ENCODE measurements at places on chromosomes 7 and 10.

- no peak for DNase-seq
Measured at GRCh38 chr7:45892407-45893035, 4.2 kb downstream of the IGFBP1 start.

DNA sequence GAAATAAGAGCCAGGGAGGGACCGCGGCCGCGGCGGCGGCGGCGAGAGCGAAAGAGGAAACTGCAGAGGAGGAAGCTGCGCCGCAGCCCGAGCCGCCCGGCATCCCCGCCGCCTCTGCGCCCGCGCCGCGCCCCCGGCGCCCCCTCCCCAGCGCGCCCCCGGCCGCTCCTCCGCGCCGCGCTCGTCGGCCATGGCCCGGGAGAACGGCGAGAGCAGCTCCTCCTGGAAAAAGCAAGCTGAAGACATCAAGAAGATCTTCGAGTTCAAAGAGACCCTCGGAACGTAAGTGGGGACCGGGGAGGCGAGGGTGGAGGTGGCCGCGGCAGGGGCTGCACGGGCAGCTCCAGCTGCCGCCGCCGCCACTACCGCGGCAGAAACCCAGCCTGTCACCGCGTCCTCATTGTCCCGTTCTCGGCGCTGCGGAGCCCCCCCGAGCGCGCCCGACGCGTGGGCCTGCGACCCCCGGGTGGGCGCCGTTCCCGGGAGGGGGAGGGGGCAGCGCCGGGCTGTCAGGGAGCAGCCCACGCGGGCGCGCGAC, 351 bp downstream of the CAMK1D start:
- no peak for DNase-seq

GRCh38 chr7:125681508-125681907, 751.9 kb upstream of the POT1 start:
- DNase-seq = no peak

DNA sequence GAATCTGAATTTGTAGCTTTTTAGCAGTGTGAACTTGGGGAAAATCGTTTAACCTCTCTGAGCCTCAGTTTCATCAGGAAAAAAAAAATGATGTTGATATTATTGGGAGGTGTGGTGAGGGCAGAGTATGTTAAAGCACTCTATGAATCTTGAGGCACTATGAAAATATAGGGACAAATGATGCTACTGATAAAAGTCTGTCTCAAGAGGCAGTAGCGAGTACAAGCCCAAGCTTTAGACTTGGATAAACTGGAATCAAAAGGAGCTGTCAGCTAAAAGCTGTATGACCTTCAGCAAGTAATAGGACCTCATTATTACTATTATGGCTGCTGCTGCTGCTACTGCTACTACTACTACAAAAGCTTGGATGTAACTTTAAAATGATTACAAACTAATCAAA, 8.4 kb downstream of the ZNF277 start:
- DNase-seq = no peak

GRCh38 chr10:119468542-119469324, 73.8 kb downstream of the RGS10 start:
- DNase-seq = no peak

GRCh38 chr10:73366381-73367298, 8.0 kb upstream of the CFAP70 start:
- DNase-seq = no peak

DNA sequence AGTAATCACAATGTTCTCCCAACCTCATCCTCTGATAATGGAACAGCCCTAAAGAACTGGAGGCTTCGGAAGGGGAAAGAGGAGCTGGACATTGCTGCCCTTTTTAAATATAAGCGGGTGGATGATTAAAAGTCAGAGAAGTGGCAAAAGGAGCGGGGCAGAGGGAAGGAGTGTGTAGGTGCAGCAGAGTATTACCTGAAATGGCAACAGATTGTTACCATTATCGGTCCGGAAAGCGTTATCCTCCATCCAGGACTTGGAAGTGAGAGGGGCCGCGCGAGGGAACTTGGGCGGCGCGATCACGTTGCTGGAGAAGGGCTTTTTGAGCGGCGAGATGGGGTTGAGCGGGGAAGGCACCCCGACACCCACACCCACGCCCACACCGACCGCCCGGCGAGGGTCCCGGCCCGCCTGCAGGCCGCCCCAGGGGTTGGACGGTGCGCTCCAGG, 51.7 kb downstream of the CPEB3 start:
- DNase-seq = no peak

GRCh38 chr10:118882741-118883140, 128.0 kb upstream of the CACUL1 start:
- DNase-seq = no peak

- no peak for DNase-seq
Measured at GRCh38 chr10:30192846-30193608, 133.6 kb upstream of the JCAD start.

DNA sequence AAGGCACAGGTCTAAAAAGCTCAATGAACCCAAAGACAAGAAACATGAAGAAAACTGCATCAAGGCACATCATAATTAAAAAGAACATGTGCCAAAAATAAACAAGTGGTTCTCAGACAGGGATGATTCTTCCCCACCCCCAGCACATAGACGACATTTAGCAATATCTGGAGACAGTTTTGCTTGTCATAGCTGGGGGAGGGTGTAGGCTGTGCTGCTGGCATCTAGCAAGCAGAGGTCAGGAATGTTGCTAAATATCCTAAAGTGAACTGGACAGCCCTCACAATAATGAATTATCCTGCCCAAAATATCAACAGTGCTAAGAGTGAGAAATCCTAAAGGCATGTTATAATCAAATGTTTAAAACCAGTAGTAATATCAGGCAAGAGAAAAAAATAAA, 122.6 kb downstream of the MICU1 start:
- DNase-seq = peak; percentile 63

- DNase-seq = no peak
Measured at GRCh38 chr10:33927347-33927746, 592.9 kb upstream of the NRP1 start.

GRCh38 chr7:47937065-47937687, 11.1 kb downstream of the PKD1L1 start:
- DNase-seq = no peak

- no peak for DNase-seq
Measured at GRCh38 chr10:32132357-32132946, 76.2 kb upstream of the KIF5B start.

- peak; percentile 85 for DNase-seq
Measured at GRCh38 chr10:102449321-102450123, 1.8 kb downstream of the C10orf95 start.

GRCh38 chr10:74179111-74179710, 28.2 kb downstream of the ADK start:
- no peak for DNase-seq

DNA sequence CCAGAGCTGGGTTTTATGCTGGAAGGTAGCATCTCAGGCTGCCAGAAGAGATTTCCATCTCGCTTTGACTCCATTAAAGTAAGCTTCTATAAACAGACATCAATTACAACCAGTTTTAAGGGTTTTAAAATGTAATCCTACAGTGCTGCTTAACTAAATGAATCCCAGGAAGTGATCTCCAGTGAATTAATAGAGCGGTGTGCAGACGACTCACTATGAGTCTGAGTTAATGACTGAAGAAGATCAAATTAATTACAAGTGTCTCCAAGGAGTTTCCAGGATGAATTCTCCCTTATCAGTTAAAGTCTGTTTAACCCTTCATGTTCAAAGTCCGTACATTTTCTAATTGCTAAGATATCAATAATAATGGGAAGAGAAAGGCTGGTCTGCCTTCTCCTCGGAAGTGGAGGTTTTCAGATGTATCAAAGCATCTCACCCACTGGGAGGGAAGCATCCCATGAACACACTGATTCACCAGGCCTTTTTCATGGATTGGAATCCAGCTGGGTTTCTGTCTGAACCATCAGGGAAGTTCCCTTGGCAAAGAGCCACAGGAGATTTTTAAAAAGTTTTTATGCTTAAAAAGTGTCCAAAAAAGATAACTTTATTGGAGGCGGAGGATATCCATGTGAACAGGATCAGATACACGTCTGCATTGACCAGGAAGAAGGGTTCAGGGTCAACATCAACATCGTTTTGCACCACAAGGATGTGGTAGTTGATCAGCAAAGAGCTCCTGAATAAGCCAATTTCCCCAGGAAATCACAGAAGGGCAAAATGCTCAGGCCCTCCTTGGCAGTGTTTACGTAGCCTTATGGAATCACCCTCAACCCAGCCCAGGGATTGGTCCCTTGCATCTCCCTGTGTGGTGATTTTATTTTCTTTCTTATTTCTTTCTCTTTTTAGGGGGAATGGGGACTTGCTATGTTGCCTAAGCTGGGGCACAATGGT, 288.2 kb downstream of the POU6F2 start:
- no peak for DNase-seq

DNA sequence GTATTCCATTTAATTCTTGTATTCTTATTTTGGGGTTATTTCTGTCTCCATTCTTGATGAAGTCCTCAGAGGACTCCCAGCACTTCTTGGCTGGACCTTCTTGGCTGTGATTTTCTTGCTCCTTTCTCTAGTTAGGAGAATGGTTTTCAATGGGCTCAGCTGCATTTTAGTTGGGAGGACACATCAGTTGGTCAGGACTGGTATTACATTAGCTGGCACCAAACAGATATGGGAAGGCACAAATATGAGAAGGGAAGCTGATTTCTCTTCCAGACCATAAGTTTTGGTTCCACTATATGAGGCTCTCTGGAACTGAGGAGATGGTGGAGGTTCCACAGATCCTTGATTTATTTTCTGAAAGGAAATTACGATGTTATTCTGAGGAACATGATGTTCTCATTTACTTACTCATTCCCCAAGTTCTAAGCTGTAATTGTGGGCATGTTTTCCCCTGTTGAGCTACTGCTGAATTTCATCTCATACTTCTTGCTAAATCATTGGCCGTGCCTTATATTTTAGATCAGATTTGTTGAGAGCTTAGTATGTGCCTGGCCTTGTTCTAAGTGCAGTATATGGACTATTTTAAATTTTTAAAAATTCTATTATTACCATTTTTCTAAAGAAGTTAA, 261.0 kb downstream of the THSD7A start:
- no peak for DNase-seq

DNA sequence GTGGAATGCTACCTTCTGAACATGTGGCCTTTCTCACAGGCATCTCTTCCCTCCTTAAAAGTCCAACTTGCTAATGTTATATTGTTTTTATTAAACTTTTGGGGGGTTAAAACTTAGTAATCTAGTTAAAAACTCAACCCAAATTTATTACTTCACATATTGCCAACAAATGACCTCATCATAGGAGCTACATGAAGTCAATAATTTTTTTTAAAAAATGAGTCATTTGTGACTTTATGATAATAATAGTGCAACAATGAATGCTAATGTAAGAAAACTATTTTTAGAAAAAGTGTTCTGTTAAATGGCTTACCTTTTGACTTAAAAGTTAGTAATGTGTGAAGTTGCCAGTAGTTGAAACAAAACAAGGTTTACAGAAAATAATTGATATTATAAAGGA, 325.9 kb upstream of the FZD1 start:
- DNase-seq = no peak

GRCh38 chr7:15853832-15854470, 167.5 kb upstream of the MEOX2 start:
- DNase-seq = no peak

DNA sequence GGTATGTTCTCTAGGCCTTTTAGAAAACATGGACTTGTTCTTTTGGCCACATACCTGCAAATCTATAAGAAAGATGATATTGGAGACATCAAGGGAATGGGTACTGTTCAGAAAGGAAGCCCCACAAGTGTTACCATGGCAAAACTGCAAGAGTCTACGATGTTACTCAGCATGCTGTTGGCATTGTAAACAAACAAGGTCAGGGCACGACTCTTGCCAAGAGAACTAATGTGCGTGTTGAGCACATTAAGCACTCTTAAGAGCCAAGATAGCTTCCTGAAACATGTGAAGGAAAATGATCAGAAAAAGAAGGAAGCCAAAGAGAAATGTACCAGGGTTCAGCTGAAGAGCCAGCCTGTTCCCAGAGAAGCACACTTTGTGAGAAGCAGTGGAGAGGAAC, 37.1 kb downstream of the SDK1 start:
- DNase-seq = no peak

GRCh38 chr7:151761231-151761630, 115.7 kb downstream of the PRKAG2 start:
- DNase-seq = no peak

- DNase-seq = no peak
Measured at GRCh38 chr10:104796823-104797222, 155.7 kb downstream of the SORCS3 start.

DNA sequence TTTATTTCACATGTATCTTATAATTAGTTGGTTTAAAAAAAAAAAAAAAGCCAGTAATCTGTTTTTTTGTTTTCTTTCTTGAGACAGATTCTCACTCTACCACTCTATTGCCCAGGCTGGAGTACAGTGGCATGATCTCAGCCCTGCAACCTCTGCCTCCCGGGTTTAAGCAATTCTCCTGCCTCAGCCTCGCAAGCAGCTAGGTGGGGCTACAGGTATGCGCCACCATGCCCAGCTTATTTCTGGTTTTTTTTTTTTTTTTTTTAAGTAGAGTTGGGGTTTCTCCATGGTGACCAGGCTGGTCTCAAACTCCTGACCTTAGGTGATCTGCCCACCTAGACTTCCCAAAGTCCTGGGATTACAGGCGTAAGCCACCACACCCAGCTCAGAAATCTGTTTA, 34.1 kb upstream of the CAPZA2 start:
- no peak for DNase-seq

- DNase-seq = peak; percentile 38
Measured at GRCh38 chr10:48454302-48455054, 148.0 kb downstream of the MAPK8 start.

GRCh38 chr10:97047083-97047736, 138.5 kb downstream of the SLIT1 start:
- no peak for DNase-seq

- DNase-seq = no peak
Measured at GRCh38 chr10:112953174-112954159, 3.4 kb downstream of the TCF7L2 start.

DNA sequence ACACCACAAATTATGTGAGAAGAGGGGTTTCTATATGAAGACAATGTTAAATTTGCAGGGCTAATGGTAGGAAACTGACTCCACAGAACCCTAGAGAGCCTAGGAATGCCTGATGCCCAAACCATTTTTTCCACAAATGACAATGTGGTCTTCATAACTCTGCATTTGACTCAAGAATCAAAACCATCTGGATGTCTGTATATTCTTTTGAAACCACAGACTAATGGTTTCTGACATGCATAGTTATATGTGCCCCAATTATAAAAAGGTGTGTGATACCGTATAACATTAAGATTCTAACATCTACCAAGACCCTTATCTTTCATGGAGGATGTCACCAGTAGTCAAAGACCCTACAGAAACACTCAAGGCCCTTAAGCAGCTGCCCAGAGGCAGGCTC, 20.3 kb downstream of the SEC61G start:
- DNase-seq = no peak

DNA sequence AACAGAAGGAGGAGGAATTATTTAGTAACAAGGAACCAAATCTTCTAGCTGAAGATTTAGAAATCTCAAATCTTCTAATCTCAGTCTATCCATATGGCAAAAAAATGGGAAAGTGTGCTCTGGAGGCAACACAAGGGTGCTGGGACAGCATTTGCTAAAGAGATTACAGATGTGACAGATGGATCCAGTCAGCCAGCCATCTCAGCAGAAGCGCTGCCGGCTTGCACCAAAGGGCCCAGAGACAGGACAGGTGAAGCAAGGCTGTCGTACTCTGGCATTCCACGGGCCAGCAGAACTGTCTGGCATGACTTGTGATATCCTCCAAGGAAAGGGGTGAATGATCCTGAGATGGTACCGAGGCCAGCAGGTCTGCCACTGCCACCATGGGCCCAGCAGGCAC, 45.7 kb upstream of the GJD4 start:
- DNase-seq = no peak

- DNase-seq = no peak
Measured at GRCh38 chr7:75756991-75757676, 14.9 kb downstream of the CCL26 start.
